Mesendoderm (in vitro differentiated cells): ENCODE measurements at places on chromosomes 4 and X.

GRCh38 chrX:17689971-17690409 is 47.3 kb upstream of the SCML1 start:
- DNase-seq: peak; percentile 49

DNA sequence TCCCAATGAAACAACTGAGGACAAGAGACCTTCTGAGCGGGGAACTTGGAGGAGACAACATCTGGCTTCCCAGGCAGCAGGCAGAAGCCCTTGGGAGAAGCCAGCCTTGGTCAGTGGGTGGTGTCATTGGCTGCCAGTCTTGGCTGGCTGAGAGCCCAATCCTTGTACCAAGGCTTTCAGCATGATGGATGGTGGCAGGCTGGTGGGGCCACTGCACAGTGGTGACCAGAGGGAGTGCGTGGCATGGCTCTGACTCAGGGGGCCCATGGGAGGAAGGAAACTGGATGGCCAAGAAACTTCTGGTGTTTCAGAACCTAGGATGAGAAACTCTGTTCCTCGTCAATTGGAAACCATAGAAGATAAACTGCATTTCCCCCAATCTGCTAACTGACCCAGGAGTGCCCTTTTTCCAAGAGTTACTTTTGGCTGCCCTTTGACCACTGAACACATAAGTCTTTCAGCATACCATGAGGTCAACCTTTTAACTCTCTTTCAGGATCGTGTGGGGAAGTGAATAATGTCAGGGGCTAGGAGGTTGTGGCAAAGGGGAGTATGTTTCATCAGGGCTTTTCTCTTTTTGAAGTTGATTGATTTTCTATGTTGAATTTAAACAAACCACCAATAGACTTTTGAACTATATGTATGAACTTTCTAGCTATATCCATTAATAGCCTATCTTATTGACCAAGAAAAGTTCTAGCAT is 60.9 kb downstream of the SOWAHB start:
- DNase-seq: no peak

- peak; percentile 66 for DNase-seq
Measured at GRCh38 chr4:102493257-102493656, 7.9 kb upstream of the NFKB1 start.

- no peak for DNase-seq
Measured at GRCh38 chrX:72687396-72687795, 26.7 kb downstream of the PHKA1 start.

- no peak for DNase-seq
Measured at GRCh38 chrX:133527415-133527814, 112.1 kb upstream of the GPC4 start.

DNA sequence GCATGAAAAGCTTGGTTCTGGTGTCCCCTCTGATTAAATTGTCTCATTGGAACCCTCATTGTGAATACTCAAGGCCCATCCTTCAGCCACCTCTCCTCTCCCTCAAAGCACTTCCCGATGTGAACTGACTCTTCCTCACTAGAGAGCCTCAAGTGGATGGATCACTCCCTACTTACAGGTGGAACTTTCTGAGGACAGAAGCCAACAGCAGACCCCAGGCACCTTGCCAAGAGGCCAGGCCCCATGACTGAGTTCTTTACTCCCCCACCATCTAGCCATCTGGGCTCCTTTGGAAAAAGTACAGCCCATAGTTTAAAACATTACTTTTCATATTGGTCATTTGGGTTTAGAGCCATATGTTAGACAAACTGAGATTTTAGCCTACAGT is 224.1 kb downstream of the SHROOM3 start:
- DNase-seq: no peak

- DNase-seq: no peak
Measured at GRCh38 chr4:10093801-10094552, 22.6 kb downstream of the WDR1 start.

GRCh38 chr4:3531879-3532750 is at the start of gene LRPAP1:
Gene LRPAP1, minus strand, starts transcription at chr4:3532422. Its CDS starts 10 bp downstream, at chr4:3532412.
- DNase-seq: peak; percentile 96

DNA sequence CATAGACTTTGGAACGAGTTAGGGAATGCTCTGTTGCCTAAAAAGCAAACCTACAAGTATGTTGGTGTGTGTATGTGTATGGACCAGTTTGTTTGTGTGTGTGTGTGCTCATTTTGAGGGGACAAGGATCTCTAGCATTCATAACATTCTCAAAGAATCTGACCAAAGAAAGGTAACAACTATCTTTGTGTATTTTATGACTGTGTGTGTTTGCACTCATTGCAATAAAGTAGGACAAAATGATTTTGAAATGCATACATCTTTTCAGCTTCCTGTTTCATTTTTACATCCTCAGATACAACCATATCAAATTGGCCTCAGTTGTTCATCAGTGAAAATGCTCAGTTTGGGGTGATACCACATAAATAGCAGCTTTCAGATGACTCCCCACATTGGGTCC is 8.3 kb upstream of the XK start:
- DNase-seq: no peak

DNA sequence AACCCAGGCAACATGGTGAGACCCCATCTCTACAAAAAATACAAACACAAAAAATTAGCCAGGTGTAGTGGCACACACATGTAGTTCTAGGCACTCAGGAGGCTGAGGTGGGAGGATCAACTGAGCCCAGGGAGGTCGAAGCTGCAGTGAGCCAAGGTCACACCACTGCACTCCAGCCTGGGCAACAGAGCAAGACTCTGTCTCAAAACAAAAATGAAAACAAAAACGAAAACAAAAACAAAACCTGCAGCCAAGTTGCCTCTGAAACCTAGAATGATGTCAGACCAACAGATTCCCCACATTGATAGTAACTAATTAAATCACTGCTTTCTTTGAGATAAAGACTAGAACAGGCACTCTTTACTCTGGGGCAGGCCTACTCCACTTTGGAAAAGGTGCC is 104.5 kb downstream of the AMELX start:
- DNase-seq: no peak

DNA sequence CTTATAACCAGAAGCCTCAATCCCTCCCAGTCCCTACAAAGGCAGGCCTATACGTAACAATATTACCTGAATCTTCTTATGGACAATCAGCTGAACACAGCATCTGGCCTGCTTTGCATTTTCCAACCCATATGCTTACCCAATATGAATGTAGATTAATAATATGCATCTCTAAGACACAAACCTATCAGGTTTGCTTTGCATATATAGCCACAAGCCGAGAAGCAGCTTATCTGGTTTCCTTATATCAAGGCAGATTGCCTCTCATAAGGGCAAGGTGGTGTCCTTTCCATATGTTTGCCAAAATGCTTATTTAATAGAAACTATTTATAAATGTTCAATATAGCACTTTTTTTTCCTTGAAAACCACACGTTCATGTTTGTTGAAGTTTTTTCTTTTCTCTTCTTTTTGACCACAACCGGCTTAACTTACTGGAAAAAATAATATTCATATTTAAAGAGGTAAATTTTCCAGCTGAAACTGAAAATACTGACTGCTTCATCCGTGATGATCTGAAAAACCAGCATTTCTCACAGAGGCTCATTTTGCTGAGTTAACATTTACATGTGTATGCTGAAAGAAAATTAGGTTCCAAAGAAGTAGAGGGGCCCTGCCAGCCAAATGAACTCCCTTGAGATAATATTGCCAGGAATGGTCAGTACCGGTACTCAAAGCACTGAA is 3.8 kb downstream of the IL21 start:
- DNase-seq: no peak

- DNase-seq: no peak
Measured at GRCh38 chrX:113059714-113060113, 219.1 kb upstream of the AMOT start.

DNA sequence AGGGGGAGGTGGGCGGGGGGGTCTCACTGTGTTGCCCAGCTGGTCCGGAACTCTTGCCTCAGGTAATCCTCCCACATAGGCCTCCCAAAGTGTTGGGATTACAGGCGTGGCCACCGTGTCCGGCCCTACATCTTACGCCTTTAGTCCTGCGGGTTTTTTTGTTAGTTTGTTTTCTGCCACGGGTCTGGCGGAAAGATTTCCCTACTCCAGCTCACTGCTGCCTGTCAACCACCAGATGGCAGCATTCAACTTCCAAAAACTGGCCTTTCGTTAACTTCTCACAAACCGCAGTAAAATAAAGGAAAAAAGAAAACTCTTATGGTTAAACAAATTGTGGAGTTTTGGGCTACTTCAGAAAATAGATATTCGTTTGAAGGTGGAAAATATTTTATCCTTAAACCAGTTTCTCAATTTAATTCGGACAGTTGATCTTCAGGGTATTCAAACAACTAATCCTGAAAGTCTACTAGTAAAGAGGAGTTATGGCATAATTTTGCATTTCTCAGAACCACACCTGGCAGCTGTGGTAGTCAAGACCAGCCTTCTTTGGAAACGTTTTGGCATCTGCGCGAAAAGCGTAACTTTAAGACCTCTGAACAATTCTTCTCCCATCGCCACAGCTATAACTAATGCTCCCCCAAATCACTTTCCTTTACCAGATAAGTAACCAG is 41.1 kb downstream of the LUZP4 start:
- peak; percentile 67 for DNase-seq

- DNase-seq: no peak
Measured at GRCh38 chr4:73613130-73613529, 7.1 kb downstream of the RASSF6 start.

DNA sequence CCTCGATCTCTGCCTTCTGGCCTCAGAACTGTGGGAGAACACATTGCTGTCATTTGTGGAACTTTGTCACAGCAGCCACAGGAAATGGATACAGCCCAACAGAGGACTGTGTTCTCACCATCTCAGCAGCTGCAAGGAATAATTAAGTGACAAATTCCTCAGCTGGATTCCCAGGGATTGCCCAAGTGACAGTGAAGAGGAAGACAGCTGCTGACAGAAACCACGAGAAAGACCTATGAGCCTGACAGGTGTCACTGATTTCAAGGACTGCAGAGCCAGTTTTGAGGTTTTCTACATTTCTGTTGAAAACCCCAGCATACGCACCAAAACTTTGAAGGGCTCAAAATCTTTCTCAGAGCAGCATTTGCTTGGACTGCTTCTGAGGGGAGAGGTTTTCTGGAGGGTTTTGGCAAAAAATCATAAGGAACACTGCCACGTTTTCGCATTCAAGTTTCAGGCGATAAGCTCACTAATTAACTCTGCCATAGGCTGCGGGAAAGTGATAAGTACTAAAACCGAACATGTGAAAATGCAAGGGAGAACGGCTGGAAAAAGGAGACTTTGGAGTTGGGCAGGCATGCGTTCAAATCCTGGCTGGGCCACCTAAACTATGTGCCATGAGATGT is 88.8 kb downstream of the DRD5 start:
- DNase-seq: peak; percentile 81

GRCh38 chrX:111646515-111646914 is 34.5 kb upstream of the ALG13 start:
- no peak for DNase-seq

DNA sequence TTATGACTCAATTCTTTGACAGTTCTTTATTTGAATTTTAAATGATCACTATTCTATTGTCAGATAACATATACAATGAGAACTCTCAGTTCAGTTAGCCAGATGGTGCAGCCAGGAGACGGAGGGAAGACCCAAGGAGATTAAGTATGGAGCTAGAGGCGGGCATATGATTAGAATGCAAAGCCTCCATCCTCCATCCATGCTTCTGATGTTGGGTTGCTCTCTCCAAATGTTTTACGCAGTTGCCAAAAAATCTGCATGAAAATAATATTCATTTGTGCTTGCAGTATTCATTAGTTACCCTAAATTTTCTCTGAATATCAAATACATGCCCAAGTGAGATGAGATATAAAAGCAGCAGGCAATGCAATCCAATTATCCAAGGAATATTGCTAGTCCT is 874.8 kb downstream of the C4orf33 start:
- DNase-seq: no peak

DNA sequence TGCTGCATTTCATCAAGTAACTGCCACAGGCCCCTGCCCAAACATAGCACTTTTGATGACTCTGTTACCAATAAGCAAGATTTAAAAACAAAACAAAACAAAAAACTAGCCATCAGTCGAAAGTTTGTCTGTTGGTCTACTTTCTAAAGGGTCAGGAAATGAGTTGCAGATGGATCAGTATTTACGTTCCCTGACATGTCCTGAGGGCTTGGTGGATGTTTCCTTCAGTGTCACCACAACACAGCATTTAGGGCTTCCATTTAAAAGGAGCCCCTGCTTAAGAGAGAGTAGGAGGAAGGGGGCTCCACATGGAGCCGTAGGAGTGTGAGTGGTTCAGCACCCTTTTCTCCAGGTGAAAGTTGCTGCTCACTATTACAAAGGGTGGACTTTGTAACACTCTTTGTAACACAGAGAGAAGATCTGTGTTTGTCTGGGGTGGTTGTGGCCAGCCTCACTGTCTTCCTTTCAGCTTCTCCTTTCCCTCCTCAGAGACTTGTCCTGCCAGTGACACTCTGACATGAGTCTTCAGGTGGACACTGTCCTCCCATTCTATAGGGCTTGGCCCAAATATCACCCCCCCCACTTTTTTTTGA is 167.5 kb upstream of the PDE5A start:
- DNase-seq: peak; percentile 24

DNA sequence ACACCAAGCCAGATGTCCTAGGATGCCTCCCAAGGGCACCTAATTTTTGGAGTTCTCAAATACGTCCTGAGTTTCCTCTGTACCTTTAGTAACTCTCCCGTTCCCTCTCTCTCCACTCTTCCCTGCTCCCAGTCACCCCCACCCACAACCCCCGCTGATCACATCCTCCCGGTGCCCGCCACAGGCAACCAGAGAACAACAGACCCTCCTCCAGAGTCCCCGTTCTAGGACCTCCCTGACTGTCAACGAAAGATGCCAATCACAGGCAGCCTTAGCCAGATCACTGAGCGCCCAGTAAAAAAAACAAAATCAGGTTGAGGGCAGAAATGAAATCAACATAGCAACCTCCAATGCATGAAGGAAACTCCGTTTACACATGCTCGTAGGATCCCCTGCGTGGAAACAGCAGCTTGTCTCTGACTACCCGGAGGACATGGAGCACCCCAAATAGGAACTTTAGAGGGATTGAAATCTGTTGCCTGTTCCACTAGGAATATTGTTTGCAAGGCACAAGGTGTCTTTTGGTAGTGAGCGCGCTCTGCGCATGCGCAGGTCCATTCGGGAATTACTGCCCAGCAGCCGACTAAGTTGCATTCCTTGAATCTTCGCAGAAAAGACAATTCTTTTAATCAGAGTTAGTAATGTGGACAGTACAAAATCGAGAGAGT is at the start of gene GABRB1:
Gene GABRB1 (plus strand): TSS at position 557 of the 668 bp plus-strand sequence.
- DNase-seq: peak; percentile 69

GRCh38 chr4:25888781-25889180 is 25.2 kb upstream of the SMIM20 start:
- DNase-seq: no peak

DNA sequence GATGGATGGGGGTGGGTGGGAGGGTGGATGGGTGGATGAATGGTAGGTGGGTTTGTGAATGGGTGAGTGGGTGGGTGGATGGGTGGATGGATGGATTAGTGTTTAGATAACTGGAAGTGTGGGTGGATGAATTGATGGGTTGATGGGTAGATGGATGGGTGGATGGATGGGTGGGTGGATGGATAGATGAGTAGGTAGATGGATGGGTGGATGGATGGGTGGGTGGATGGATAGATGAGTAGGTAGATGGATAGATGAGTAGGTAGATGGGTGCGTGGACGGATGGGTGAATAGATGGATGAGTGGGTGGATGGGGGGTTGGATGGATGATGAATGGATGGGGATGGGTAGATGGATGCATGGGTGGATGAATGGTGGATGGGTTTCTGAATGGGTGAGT is 20.3 kb upstream of the ASMTL start:
- DNase-seq: no peak

- no peak for DNase-seq
Measured at GRCh38 chr4:142925161-142925560, 79.1 kb upstream of the INPP4B start.

GRCh38 chr4:90842960-90843359 is 715.8 kb downstream of the CCSER1 start:
- no peak for DNase-seq
